Omental fat pad (tissue), 4 donors: ENCODE measurements at places on chromosomes 2 and 18.

DNA sequence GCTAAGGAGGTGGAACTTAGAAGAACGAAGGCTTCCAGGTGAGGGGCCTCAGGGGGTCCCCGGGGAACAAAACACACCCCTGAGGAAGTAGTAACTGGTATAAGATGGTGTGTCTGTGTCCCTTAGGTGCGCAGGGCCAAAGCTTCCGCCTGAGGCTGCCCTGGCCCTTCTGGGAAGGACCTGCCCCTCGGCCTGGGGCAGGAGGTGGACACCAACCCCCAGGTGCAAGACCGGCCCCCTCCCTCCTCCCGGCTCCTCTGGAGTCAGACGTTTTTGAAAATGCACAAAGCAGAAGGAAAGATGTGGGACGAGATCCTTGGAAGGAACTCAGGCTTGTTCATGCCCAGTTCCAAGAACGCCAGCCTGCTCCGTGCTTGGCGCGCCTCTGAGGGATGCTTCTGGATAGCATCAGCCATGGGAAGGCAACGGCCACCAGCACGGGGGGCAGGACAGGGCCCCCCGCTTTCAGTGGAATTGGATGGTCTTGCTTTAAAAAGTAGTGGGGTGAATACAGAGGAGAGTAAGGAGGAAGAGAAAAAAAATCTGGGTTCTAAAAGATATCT lies 37.5 kb downstream of the MYT1L start:
- no peak for DNase-seq

- no peak for DNase-seq
Measured at GRCh38 chr2:209970271-209970670, 32.2 kb upstream of the RPE start.

DNA sequence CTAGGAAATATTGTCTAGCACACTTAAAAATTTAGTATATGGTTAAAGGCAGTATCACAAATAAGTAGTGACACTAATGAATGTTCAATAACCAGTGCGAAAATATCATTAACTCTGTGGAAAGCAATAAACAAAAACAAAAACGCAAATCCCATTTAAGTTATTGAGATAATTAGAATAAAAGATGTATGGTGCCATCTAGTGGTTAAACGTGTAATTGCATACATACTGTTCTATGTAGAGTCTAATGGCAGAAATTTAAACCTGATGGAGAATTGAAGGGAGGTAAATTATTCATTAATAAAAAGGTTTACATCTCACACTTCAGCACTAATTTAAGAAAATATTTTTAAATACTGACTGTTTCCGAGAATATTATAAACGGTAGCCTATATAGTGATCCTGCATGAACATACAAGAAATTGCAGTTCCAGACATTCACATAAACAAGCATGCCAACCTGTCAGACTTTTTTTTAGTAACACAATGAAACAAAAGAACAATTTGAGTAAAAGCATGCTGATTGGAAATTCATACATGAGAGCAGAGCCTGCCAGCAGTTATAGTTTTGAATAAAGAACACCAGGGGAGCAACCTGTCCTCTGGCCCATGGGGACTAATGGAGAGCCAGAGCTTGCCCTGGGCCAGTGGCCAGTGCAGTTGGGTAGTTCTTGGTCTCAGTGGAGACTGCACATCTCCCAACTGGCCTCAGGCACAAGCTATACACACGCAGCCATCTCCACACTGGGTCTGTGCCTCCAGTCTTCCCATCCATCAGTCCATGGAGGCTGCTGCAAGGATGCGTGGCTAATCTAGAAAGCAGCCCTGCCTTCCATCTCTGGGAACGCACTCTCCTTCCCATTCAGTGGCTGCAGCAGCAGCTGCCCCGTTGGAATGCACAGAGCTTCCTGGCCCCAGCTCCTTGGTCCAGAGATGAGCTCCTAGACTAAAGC lies 28.0 kb downstream of the GCG start:
- no peak for DNase-seq

GRCh38 chr2:217146956-217147355 lies 287.1 kb upstream of the TNP1 start:
- no peak for DNase-seq

- DNase-seq = no peak
Measured at GRCh38 chr2:48874282-48874681, 118.8 kb upstream of the LHCGR start.

DNA sequence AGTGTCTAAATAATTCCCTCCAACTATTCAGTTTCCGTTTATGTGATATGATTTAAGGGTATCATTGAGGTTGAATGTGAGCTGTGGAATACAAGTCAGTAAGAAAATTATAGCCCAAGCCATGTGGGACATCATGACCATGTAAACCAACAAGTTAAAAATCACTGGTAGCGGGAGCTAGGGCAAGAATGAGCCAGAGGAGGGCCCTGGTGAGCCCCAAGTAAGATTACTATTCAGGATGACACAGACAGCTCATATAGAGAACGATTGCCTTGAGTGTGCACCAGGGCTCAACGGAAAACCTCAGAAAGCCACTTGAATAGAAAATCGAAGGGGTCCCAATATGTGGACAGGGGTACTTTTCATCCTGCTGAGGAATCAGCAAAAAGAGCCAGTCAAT lies 87.8 kb upstream of the RBMS1 start:
- DNase-seq = no peak

DNA sequence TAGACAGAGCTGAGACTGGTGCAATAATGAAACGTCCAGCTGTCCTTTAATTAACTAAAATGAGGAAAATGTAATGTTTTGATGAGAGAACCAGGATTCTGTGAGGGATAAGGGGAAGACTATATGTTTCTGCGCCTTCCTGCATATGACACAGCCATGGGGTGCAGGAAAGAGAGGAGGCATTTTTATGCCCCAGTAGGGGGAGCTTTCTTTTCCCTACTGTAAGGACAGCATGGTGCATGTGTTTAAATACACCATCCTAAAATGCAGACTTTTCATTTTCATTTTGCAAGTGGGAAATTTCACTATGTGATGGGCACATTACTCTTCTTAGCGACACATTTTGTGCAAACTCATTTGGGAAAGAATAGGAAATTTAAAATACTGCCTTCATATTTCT lies 446.1 kb downstream of the ARHGAP15 start:
- DNase-seq = no peak

GRCh38 chr2:15657759-15658158 lies 66.1 kb downstream of the DDX1 start:
- DNase-seq = no peak

GRCh38 chr2:176171351-176172006 lies 14.4 kb downstream of the HOXD3 start:
- no peak for DNase-seq

DNA sequence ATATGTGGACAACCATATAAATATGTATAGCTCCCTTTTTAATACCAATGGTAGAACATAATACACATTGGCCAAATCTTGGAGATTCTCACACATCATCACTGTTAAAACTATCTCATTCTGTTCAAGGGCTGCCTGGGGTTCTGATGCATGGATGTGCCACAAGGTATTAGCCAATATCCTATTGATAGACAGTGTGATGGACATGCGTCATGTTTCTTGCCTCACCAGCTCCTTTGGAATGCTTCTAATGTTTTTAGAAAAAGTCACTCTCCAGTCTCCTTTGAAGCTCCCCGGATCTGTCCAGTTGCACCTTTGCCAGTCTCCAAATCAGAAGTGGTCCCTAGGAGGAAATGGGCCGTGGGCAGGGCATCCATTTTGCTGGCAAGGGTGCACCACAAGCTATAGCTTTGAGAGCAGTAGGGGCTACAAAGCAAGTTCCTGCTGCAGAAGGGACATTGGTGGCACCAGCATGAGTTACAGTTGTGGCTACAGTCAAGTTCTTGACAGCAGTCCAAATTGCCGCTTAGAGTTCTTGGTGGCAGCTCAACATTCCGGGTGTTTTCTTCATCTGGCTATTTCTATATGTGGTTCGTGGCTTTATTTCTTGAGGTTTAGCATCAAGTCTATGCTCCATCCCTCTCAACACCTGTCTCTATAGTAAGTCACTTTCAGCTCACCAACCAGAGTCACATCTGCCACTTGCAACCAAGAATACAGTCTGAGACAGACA lies 25.1 kb upstream of the ATRAID start:
- DNase-seq = no peak

- no peak for DNase-seq
Measured at GRCh38 chr2:151374436-151374835, 17.0 kb downstream of the TNFAIP6 start.

DNA sequence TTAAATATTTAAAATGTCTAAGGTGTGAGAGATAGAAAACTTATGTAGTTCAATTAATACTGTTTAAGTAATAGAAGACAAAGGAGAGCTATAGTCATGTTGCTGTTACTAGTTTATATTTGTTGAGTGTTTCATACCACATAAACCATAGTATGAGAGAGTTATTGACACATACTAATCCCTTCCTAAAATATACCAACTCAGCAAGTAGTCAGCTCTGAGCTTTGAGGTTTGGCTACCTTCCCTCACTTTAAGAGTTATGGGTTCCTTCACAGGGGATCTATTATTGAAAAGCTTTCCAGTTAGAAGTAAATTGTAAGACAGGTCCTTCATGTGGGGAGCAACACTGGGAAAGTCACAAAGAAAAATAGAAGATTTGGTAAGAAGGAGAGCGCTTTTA lies 701.6 kb upstream of the ZEB2 start:
- no peak for DNase-seq

GRCh38 chr2:24392542-24393059 lies 32.3 kb upstream of the ITSN2 start:
- DNase-seq = no peak

GRCh38 chr2:95349568-95350322 lies 52.6 kb downstream of the KCNIP3 start:
- DNase-seq = no peak

- no peak for DNase-seq
Measured at GRCh38 chr18:36352384-36352783, 54.9 kb downstream of the FHOD3 start.

- DNase-seq = no peak
Measured at GRCh38 chr2:162925595-162925994, 87.0 kb upstream of the KCNH7 start.

DNA sequence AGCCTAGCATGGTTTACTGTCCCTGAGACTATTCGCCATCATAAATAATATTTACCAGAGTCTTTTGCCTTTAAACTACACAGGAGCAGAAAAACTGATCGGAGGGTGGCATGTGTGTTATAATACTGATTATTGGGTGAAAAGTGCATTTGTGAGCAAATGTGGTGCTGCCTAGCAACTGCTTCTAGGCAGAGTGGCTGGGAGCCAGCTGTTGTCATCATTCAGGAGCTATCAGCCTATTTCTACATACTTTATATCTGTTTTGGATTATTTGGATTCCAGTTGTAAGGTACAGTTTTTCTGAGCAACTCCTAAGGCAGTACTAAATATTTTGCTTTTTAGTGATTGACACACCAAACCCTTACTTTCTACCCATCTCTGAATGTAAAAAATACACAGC lies 75.0 kb upstream of the MSTN start:
- no peak for DNase-seq

GRCh38 chr18:48365965-48366364 lies 43.2 kb downstream of the ZBTB7C start:
- no peak for DNase-seq

DNA sequence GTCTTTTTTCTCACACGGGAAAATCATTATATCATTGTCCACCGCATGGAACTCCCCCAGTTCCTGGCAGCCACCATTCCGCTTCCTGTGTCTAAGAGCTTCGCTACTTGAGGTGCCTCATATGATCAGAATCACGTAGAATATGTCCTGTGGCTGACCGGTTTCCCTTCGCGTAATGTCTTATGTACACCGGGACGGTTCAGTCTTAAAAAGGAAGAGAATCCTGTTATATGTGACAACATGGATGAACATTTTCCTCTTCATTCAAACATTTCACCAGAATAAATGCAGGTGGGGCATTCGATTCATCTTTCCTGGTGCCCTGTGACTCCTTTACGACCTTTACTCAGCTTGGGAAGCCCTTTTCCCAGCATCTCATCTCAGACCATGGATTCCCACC lies 131.7 kb upstream of the TWIST2 start:
- DNase-seq = no peak

DNA sequence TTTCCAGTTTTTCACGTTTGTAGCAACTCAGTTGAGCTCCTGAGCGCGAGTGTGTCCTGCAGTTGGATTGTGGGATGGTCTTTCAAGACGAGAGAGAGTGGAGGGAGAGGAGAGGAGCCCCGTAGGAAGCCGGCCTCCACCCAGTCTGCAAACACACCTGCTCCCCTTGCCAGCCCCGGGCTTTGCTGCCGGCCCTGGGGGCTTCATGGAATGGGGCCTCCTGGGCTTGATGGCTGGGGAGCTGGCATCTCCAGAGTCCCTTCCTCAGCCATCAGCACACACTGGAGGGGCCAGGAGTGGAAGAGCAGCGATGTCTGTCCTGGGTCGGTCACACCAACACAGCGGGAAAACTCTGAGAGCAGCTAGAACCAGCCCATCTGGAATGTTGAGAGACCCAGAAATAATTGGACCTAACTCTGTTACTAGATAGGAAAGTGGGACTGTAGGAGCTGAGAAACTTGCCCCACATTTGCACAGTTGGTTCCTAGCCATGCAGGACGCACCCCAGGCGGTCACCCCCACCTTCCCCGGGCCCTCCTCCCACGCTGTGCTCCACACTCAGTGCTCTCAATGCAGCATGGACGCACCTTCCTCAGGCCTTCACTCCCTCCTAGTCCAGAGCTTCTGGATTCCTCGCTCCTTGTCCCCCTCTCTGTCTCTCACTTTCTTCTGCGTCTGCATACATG lies 69.6 kb downstream of the PTGR3 start:
- DNase-seq = no peak

GRCh38 chr2:226877491-226877890 lies 41.6 kb downstream of the RHBDD1 start:
- no peak for DNase-seq

GRCh38 chr2:66073172-66073571 lies 361.8 kb upstream of the MEIS1 start:
- DNase-seq = no peak

- DNase-seq = no peak
Measured at GRCh38 chr2:32427672-32428610, 71.1 kb downstream of the BIRC6 start.

- DNase-seq = no peak
Measured at GRCh38 chr2:109419960-109420370, 193.8 kb downstream of the SEPTIN10 start.

GRCh38 chr18:44918142-44918476 lies 237.4 kb downstream of the SETBP1 start:
- no peak for DNase-seq

GRCh38 chr2:3470856-3471737 lies 48.2 kb downstream of the ADI1 start:
- no peak for DNase-seq

GRCh38 chr2:3349211-3349693 lies 28.4 kb downstream of the EIPR1 start:
- DNase-seq = no peak

DNA sequence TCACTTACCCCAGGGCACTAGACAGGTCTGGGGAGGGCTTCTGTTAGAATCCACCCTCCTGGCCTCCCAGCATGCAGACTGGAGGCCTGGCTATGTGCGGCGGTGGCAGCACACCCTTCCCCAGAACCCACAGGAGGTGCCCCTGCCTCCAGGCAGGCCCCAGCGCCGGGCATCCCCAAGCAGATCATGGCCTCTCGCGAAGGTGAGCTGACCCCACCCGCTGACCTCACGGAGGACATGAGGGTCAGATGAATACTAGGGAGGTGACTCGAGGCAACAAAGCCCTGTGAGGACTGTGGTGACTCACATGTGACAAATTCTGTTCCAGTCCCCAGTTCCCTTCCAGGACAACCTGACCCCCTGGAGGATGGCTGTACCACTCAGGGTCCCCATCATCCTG lies 1.9 kb downstream of the MAB21L4 start:
- DNase-seq = no peak

- no peak for DNase-seq
Measured at GRCh38 chr2:121346859-121347258, 61.9 kb upstream of the TFCP2L1 start.
